ENCODE measurements at places on chromosomes 4 and X.

- DNase-seq, result no peak
Observed at GRCh38 chr4:1542516-1543320, 136.5 kb upstream of the NKX1-1 start.

DNA sequence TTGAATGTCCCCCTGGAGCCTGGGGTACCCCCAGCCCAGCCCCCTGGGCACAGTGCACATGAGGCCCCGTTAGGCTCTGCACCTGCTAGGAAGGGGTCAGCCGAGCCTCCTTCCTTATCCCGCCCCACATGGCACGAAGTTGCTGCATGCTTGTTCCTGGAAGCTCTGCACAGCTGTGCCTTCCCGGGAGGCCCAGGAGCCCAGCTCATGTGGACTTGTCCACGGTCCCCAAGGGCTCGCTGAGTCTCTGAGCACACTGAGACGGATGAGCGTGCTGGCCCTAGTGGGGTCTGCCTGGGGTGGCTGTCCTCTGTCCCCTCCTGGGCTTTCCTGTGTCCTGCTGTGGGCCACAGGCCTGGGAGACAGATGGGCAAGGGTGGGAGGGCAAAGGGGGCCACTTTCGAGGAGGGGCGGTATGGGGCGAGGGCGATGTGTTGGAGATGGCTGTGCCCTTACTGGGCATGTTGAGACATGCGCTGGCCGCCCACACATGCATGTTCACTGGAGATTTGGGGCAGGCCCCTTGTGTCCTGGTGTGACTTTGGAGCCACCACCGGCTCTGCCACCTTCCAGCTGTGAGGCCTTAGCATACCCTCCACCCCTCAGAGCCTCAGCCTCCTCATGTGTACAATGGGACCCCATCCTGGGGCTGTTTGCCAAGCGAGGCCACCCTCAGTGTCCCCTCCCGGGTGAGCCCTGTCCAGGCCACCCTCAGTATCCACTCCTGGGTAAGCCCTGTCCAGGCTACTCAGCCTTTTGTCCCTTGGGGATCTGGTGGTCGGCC, 237.6 kb downstream of the AFAP1 start:
- DNase-seq, result no peak

DNA sequence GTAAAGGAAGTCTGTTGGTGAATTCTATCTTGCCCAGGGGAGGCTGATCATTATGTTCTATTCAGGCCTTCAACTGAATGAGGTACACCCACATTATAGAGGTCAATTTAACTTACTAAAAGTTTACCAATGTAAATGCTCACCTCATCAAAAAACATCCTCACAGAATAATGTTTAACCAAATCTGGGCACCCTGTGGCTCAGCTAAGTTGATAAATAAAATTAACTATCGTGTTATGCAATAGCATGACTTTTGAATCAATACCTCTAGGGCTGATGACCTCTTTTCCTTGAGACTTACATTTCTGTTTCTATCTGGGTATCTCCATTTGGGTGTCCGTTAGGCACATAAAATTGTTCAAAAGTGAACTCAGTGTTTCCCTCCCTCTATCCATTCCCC, 203.1 kb downstream of the TEX13C start:
- DNase-seq, result no peak

DNA sequence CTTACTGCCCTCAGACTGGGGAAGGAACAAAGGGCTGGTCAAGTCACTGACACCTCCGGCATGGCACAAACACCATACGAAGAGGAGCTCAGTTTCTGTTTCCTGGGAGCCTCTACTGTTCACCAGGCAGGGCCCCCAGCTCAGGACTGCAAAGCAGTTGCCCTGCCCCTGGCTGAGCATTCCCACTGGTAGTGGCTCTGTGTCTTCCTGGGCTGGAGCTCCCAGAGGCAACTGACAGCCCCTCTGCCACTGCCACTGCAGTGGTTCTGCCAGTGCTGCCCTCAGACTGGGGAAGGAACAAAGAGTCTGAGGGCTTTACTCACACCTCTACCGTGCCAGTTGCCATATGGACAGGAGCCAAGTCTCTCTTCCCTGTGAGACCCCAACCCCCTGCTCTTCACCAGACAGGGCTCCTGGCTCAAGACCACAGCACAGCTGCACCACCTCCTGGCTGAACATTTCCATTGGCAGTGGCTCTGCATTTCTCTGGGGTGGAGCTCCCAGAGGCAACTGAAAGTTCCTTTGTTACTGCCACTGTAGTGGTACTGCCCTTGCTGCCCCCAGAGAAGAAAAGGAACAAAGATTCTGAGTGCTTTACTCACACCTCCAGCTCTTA, 67.9 kb downstream of the SMARCA5 start:
- no peak for DNase-seq

DNA sequence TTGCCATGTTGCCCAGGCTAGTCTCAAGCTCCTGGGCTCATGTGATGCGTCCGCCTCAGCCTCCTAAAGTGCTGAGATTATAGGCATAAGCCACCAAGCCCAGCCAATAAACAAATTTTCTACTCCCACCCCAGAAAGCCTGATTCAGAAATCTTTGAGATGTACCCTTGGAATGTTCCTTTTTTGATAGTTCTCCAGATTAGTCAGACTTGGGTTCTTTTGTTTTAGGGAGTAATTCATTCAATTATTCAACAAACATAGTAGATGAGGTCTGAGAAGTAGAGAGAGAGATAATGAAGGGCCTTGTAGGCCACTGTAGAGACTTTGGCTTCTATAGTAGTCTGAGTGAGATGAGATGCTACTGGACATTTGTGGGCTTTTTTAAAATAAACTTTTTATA, 27.8 kb downstream of the RP2 start:
- no peak for DNase-seq

- DNase-seq, result peak; percentile 18
Observed at GRCh38 chrX:43269201-43269600, 386.9 kb upstream of the MAOA start.

DNA sequence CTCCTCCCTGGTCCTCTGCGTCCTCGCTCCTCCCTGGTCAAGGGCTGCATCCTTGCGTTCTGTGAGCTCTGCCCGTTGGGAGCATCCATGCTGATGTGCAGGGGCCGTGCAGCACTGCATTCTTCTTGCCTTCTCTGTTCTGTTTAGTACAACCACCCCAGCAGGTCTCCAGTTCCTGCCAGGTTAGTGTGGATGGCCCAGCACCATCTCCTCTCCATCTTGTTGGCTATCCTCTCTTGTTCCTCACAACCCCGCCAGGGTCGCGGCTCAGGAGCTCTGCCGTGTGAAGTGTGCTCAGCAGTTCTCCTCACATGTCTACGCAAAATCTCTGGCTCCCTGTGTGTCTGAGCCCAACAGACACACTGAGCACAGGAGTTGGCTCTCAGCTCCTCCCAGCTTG, 10.4 kb upstream of the MAEA start:
- DNase-seq, result no peak

DNA sequence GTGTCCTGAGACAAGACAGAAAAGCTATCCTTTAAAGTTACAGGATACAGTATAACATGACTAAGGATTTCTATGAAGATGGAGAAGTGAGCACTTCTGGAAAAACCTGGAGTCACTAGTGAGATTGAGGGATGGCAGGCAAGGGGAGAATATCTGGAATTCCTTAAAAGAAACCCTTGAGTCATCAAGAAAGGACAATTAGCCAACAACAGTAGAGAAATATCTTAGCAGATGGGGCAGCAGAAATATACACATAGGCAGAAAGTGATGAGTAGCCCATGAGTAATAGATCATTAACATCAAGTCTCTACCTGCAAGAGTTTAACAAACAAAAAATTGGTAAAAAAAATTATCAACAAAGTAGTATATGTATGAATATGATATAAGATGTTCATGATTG, 858.8 kb upstream of the FRG1 start:
- DNase-seq, result peak; percentile 19

- no peak for DNase-seq
Observed at GRCh38 chr4:14078326-14078725, 450.8 kb upstream of the BOD1L1 start.

GRCh38 chrX:37802028-37802427, 22.2 kb downstream of the CYBB start:
- DNase-seq, result no peak

DNA sequence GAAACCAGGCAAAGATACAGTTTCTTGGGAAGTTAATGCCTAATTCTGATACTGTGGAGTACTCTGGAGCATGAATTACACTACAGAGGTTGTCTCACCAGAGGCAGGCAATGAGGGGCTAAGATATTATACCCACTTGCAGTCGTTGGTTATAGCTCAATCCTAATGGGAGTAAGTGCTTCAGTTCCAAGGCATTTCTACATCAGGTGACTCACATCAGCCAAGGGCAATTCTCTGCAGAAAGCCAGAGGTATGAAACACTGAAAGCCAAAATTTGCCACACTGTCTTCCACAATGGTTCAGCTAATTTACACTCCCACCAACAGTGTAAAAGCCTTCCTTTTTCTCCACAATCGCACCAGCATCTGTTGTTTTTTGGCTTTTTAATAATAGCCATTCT, 174.0 kb upstream of the IL15 start:
- DNase-seq, result no peak
